ENCODE measurements at places on chromosomes 2 and 18.
A peak's percentile ranks its signal among the peaks of the same experiment; 100 is the strongest.

DNA sequence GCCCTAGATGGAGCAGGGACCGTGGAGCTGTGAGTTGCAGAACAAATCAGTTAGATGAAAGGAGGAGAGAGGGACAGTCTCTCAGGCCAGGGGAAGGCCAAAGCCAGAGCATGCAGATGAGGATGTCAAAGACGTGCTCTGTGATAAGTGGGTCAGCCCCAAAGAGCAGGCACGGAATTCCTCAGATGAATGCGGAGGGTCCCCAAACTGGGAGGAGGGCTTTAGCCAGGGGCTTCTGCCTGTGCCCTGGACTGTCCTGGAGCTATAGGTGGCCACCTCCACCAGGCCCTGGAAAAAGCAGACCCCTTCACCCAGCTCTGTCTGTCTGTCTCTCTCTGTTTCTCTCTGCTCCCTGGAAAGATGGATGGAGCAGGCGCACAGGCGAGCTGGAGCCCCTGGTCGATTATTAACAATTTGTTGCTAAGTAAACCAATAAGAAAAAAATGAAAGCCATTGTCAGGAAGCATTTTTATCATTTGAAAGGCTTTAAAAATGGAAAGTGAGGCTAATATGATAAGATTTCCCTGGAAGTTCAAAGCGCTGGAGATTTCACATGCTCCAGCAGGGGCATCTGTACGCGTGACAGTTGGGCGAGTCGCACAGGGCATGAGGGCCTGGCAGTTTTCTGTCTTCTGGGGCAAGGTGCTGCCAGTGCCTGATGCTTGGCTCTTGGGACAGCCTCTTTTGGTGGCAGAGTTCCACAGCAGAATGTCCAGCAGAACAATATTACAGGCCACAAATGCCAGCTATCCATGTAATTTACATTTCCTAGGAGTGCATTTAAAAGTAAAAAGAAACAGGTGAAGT, 241.0 kb downstream of the GLI2 start:
- no peak for DNase-seq

GRCh38 chr18:13450289-13451212, 232.0 kb downstream of the LDLRAD4 start:
- no peak for DNase-seq

DNA sequence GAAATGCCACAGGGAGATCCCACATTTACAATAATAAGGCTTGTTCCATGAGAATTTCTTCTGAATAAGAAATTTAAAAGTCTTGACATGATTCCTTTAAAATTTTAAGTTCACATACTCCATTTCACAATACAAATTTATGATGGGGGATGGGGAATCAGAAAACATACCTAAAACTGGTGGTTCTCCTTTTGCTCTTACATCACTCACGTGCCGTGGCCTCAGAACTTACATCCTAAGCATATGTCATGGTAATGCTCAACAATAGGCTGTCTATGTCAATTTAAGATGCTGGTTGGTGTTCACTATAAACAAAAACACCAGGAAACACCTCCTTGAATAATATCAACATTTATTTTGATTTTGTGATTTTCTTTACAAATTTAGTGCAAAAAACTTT, 12.8 kb downstream of the UPP2 start:
- DNase-seq, result no peak

- DNase-seq, result no peak
These were observed 2.4 kb upstream of the SATB2 start for GRCh38 chr2:199460101-199460671.

- DNase-seq, result no peak
These were observed 62.8 kb upstream of the HDAC4 start for GRCh38 chr2:239463541-239464165.

DNA sequence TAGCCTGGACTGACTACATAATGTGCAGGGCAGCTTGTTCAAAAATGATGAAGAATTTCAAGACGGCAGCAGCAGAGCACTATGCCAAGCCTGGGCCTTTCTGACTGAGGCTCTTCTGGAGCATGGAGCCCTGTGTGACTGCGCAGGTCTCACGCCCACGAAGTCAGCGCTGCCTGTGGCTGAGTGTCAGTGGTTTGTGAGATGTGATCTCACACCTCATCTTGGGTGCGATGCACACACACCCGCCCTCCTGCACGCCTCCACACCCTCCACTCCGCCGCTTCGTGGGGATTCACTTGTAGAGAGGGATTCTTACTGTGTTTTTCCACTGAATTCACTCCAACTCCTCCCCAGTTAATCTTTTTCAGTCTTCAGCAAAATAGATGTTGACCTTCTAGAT, 103.9 kb downstream of the VIT start:
- DNase-seq, result peak; percentile 41

GRCh38 chr2:110173523-110173922, 31.3 kb downstream of the NPHP1 start:
- no peak for DNase-seq

DNA sequence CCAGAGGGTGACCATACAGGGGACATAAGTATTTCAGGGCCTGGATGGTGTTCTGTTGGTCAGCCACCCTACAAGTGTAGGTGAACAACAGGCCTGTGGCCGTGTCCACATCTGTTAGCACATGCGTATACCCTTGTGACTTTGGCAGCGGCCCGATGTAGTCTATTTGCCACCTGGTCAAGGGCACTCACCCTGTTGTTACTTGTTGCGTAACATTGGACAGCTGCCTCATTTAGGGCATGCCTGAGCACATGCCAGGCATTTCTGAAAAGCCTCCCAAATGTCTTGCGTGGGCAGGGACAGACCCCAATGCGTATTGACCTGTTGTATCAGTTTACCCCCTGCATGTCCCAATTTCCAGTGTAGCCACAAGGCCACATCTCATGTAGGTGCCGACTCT, 235.0 kb downstream of the MBD5 start:
- DNase-seq, result no peak

- DNase-seq, result no peak
These were observed 43.1 kb upstream of the PTH2R start for GRCh38 chr2:208363485-208363884.

GRCh38 chr2:2466534-2466933, 135.5 kb upstream of the MYT1L start:
- DNase-seq, result no peak

- DNase-seq, result no peak
These were observed 82.2 kb upstream of the GPC1 start for GRCh38 chr2:240353086-240353798.

DNA sequence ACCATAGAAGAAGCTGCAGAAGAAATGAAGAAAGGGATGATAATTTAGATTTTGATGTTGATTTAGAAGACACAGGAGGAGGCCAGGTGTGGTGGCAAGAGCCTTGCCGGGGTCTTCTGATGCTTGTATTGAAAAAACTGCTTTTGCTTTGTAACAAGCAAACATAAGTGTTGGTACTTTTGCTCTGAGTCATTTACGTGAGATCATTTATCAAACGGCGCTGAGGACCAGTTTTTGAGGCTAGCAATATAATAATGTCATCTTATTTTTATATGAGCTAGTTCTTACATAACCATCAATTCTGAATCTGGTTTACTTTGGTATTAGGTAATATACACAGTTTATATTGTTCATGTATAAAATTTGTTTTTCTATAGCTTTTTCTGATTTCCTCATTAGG, 30.6 kb downstream of the SPTBN1 start:
- DNase-seq, result no peak

DNA sequence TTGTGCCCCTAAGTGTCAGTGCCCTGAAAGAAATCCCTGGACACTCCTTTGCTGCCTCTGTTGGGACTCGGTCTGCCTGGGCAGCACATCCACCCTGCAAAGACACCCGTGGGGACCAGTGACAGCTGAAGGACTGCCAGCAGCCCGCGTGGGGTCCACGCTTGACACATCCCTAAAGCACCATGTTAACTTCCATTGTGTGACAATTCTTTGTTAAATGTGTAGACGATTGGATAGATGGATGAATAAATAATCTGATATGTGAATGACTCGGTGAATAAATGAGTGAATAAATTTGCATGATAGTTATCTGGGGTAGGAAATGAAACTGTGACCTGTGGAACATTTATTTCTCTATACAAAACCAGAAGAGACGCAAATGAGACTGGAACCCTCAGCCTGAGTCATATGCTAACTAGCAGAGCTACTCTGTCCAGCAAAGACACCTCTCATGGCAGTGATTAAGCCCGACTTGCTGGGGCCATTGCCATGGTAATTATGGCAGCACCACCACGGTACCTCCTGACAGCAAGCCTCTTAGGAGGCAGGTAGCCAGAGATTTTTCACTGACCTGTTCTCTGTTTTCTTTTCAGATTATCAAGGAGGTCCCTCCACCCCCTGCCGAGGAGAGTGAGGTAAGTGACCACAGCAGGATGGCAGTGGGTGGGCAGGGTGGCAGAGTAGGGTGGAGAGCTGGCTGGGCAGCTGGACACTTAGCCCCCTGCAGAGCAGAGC, 156.8 kb downstream of the ANTXR1 start:
- no peak for DNase-seq

- DNase-seq, result no peak
These were observed 17.5 kb downstream of the IGFBP2 start for GRCh38 chr2:216650626-216651257.

DNA sequence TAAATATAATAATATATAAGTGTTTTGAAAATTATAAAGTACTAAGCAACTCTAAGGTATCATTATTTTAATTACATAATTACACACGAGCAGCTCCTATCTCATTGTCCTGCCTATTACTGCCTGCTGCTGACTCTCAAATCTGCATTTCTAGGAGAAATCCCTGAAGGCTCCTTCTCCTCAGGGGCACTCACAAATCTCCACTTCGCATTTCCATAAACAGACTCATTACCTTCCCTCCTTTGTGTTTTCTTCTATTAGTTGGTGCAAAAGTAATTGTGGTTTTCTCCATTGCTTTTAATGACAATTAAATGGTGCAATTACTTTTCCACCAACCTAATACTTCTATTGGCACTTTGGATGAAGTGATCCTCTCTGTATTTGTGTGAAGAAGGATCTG, 135.0 kb upstream of the HNMT start:
- DNase-seq, result no peak

DNA sequence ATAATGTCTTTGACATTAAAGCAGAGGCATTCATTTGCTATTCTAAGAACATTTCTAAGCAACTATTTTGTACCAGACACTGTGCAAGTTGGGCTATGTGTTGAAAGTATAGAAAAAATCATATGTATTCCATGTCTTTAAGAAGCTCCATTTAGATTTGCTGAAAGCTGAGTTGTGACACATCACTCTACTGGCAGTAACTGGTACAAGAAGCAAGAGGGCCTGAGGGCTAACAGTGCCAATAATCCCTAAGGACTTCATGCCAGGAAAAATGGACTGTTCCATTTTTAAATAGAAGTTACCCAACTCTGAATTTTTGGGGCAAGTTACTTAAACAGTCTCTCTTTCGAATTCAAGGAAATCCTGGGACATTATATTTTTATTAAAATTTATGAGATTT, 178.7 kb downstream of the SRBD1 start:
- no peak for DNase-seq

All from stimulated activated CD4-positive, alpha-beta T cell treated with anti-CD3 and anti-CD28 coated beads, Interleukin-2, amount 100 ng/mL, for 4 hours (primary cell).